ENCODE measurements at places on chromosomes 12 and 14.

- DNase-seq = no peak
Measured at GRCh38 chr12:123914726-123915333, 57.8 kb downstream of the CCDC92 start.

GRCh38 chr14:22555384-22556011, 33.5 kb downstream of the DAD1 start:
- DNase-seq = no peak

GRCh38 chr12:113098441-113099028, 37.0 kb downstream of the RASAL1 start:
- peak; percentile 71 for DNase-seq

DNA sequence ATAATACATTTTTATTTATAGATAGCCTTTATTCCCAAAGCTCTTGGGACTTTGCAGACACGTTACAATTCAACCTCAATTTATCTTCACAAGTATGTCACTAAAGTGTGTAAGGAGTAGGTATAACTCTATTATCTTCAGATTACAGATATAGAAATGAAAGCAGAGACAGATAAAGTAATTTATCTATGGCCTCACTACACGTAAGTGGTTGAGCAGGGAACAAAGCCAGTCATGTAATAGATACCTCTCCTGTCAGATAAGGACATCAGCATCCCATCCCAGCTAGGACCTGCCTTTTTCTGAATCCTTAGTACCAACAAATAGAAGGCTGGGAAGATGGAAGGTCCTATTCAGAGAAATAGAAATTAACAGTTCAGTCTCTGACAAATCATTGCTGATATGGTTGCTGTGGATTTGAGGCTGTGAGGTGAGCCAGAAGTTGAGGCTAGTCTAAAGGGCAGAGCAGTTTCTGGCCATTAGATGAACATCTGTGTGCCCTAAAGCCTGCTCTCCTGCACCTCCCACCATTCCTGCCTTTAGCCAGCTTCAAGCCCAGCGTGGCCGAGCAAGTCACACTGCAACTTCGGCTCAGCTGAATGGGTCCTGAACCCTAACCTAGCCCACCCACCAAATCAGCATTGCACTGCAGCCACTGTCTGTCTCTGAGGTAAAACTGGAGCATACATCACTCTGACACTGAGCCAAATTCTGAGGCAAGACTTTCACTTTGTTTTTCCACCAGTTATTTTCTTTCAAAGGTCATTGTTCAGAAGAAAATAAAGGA, 71.1 kb upstream of the PLEKHA5 start:
- DNase-seq = no peak

DNA sequence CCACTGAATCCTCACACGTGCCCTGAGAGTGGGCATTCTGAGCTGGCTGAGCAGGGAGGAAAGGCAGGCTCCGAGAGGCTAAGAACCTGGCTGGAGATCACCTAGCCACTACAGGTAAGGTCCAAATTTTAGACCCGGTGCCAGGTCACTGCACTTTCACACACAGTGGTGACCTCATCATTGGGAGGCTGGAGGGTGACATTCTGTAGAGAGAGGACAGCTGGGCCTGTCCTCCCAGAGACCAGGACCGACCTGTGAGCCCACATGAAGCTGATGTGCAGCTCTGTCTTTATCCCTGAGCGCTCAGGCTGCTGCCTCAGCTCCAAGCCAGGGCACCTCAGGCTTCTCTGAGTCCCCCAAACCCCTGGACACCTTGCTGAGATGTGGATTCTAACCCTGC, 4.1 kb downstream of the TTC7B start:
- DNase-seq = no peak

DNA sequence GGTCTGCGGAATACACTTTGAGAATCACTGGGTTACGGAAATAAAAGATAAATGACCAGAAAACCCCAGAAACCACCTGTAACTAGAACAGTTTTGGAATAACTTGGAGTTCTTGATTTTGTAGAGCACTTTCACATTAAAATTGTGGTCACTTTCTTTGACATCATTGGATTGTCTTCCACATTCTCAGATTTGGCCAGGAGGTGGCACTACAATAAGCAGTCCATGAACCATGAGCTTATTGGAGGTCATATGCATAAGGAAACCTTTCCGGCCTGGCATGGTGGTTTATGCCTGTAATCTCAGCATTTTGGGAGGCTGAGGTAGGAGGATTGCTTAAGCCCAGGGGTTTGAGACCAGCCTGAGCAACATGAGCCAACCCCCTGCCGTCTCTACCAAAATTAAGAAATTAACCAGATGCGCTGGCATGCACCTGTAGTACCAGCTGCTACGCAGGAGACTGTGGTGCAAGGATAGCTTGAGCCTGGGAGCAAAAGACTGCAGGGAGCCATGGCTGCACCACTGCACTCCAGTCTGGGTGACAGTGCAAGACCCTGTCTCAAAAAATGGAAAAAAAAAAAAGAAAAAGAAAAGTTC, 107.7 kb upstream of the CAND1 start:
- peak; percentile 58 for DNase-seq

- DNase-seq = no peak
Measured at GRCh38 chr14:65434216-65434850, 21.8 kb downstream of the FUT8 start.

GRCh38 chr12:50400638-50401499, at the start of gene LARP4:
TSS of gene LARP4 (plus strand) at chr12:50400885. CDS start at chr12:50401011, 126 bp downstream.
- DNase-seq = peak; percentile 96

- no peak for DNase-seq
Measured at GRCh38 chr14:26835979-26836570, 238.2 kb upstream of the NOVA1 start.

- DNase-seq = no peak
Measured at GRCh38 chr12:48017496-48017895, 13.2 kb upstream of the COL2A1 start.

- DNase-seq = peak; percentile 65
Measured at GRCh38 chr12:102702447-102703114, 214.5 kb downstream of the PAH start.

Data from suppressor macrophage treated with lipopolysaccharide for 4 hours (primary cell).